Fibroblast of upper back skin (primary cell): ENCODE measurements at places on chromosomes 2 and 18.

GRCh38 chr2:194232600-194232999, 1424.4 kb upstream of the SLC39A10 start:
- DNase-seq = no peak

DNA sequence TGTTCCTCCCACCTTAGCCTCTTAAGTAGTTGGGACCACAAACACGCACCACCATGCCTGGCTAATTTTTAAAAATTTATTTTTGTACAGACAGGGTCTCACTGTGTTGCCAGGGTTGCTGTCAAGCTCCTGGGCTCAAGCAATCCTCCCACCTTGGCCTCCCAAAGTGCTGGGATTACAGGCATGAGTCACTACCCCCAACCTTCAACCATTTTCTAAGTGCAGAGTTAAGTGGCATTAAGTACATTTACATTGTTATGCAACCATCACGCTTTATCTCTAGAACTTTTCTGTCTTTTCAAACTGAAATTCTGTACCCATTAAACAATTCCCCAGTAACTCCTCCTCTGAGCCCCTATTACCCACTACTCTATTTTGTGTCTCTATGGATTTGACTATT, 45.9 kb upstream of the AFF3 start:
- no peak for DNase-seq

DNA sequence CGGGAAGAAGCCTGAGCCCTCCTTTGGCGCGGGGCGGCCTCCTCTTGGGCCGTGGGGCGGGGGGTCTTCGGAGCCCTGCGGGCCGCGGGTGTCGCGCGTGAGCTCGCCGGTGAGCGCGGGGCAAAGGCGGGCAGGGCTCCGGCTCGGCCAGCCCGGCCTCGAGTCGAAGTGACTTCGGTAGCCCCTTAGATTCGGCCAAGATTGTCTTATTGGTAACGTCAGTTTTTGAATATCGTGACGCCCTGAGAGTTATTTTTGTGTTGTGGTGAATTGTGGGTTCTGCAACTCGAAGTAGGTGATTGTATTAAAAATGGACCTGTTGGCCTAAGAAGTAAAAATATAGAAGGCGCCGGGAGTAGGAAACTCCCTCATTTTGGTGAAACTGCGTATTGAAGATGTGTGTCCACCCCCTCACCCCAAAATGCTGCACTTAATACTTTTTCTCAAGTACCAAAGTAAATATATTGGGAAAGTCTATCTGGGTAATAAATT, 669 bp downstream of the MARCHF7 start:
- DNase-seq = no peak

GRCh38 chr2:118250463-118250862, 162.2 kb downstream of the INSIG2 start:
- peak; percentile 28 for DNase-seq

DNA sequence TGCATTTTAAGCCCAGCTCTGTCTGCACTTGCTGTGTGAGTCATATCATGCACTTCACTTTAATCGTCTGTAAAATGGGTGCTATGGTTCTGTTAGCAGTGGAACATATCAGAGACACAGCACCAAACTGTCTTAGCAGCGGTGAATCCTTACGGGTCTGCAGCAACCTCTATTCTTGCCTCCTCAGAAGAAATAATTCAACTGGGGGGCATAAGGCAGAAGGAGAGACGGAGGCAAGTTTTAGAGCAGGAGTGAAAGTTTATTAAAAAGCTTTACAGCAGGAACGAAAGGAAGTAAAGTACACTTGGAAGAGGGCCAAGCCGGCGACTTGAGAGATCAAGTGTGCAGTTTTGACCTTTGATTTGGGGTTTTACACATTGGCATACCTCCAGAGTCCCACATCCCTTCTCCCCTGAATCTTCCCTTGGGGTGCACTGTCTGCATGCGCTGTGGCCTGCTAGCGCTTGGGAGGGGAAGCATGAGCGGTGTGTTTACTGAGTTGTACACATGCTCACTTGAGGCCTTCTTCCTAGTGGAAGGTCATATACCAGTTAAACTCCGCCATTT, 109.8 kb downstream of the DDX1 start:
- no peak for DNase-seq

GRCh38 chr2:64873472-64873924, 115.7 kb upstream of the SLC1A4 start:
- peak; percentile 50 for DNase-seq

DNA sequence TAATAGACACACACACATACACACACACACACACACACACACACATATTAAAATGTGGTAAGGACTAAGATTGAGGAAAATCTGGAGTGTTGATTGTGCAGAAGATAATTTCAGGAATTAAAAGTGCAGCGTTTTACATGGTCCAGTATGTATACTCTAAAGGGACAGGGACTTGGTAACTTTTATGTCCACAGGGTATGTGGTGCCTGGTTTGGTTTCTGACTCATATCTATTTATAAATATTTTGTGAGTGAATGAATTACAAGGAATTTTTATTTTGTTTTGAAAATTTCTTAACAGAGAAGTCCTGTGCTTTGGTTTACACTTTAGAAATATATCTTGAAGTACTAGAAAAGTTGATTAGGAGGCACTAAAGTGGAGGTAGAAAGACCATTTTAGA, 287.7 kb upstream of the NXPH2 start:
- DNase-seq = no peak

- no peak for DNase-seq
These were observed 87.2 kb downstream of the EPAS1 start for GRCh38 chr2:46384457-46384815.

- no peak for DNase-seq
These were observed 20.1 kb downstream of the DOCK10 start for GRCh38 chr2:225022188-225022587.

GRCh38 chr2:233832869-233833311, 21.4 kb downstream of the HJURP start:
- peak; percentile 42 for DNase-seq

DNA sequence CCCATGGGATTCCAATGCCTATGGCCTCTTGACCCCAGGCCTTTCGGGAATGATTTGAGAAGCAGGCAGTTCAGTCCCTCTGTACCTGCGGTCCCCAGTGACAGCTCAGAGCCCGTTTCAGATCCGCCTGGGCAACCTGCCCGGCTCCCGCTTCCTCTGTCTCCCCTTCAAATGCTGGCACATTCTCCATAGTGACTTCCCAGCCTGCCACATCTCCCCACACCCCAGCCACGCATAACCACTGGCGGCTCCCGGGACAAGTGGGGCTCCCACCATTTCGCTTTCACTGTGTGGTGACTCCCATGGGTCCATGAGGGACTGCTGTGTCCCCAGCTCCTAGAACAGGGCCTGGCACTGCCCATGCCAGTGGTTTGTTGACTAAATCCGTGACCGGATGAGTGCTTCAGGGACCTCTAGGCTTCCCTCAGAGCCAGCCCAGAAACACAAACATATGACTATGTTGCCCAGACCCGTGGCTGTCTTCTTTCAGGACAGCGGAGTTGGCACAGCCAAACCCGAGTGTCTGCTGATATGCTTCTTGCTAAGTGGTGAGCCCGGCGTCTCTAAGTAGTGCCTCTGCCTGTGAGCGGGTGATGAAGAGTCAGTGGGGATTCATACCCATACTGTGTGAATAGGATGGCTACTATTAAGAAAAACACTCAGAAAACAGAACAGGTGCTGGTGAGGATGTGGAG, 91.2 kb downstream of the GLI2 start:
- DNase-seq = no peak

GRCh38 chr18:46482831-46483230, 174.2 kb downstream of the LOXHD1 start:
- no peak for DNase-seq

- no peak for DNase-seq
These were observed 232.8 kb downstream of the CELF4 start for GRCh38 chr18:37332628-37333420.

DNA sequence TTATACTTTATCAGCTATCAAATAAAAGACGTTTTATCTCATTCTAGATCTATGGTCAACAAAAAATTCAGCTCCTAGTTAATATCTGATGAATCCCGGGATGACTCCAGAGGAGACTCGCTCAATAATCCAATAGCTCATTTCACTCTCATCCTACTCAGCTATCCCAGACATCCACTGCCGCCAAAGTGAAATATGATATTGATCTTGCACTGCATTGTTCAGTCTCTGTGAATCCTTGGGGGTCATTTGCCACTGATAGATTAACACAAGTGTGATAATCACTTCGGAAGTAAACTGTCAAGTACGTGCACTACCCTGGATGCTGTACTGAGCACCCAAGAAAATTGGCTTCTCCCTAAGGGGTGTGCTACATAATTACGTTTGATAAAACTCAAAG, 249.1 kb downstream of the SUCLG1 start:
- no peak for DNase-seq

- DNase-seq = no peak
These were observed 408.9 kb downstream of the LRATD1 start for GRCh38 chr2:15041429-15041837.

DNA sequence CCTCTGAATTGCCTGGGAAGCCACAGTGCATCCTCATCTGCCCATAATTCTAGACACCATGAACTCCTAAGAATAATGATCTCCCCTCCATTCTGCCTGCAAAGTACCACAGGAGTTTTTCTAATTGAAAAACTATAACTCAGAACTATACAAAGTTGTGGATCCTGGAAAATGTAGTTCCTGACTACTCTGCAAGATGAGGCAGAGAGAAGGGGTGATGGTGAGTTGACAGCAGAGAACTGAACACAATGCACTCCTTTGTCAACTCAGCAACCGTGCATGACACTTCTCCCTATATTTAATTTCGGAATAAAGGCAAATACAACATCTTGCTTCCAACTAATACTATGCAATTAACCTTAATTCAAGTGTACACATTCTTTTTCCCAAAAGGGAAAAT, 471.1 kb upstream of the FAM98A start:
- no peak for DNase-seq

DNA sequence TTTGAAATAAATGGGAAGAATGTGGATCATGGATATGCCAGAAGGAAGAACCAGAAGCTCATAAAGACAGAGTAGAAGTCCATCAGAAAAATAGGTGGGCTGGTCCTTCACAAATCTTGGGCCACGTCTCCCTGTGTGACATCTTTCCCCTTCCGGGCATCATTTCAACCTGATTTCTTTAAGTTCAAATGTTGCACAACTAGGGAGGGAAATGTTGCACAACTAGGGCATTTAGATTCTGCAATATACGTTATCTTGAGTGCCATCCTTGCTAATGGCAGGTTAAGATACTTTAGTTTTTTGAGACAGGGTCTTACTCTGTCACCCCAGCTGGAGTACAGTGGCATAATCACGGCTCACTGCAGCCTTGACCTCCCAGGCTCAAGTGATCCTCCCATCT, 129.6 kb downstream of the CERS6 start:
- DNase-seq = no peak

- DNase-seq = peak; percentile 51
These were observed 13.6 kb upstream of the PELI1 start for GRCh38 chr2:64157792-64158191.

- DNase-seq = no peak
These were observed 49.3 kb downstream of the DNMT3A start for GRCh38 chr2:25292408-25292807.

GRCh38 chr2:73561422-73561821, 80.8 kb downstream of the NAT8 start:
- DNase-seq = no peak

DNA sequence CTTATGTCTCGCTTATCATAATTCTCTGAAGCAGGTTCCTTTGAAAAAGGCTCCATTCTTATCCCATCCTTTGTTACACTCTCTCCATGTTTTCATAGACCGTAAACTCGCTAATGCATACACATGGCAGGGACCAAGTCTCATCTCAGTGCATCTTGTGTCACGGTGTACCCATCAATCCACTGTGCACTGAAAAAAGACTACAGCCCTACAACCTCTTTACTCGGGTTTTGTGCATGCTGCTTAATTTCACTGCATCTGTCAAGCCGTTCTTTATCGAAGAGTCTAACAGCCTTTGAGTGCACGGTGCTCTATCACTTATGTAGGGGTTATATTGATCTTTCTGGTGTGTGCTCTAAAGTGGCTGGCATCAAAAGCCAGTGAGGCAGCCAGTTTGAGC, 302.9 kb upstream of the ERBB4 start:
- no peak for DNase-seq

- no peak for DNase-seq
These were observed 158.0 kb upstream of the SPHKAP start for GRCh38 chr2:228339525-228339924.

- DNase-seq = peak; percentile 17
These were observed 1425.6 kb upstream of the PIK3C3 start for GRCh38 chr18:40529478-40529877.

DNA sequence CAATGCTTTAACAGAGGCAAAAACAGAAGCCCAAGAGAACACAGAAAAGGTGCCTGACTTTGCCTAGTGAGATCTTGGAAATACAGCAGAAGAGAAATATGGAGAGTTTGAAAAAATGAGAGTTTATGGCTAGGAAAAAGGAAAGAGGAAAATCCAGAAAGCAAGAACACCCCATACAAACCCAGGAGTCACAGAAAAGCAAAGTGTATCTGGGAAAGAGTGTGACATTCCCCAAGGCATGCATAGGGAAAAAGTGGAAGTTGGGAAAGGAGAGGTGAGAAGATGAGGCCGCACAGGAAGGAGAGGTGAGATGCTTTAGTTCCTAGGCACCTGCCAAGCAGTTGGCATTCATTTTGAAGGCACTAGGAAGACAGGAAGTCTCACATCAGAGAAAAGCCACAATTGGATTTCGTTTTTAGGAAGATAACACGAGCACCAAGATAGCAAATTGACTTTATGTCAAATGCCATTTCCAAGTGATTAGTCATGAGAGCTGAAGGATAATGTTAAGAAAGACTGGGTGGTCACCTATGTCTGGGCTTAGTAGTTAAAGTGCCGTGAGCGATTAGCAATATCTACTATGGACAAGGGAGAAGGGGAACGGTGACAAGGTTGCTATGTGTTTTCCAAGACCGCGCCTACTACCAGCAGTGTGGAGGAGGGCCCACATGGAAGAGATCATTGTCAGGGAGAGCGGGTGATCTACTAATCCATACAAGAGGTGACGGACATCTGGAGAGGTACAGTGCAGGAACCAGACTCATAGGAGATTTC, 224.1 kb upstream of the PARD3B start:
- no peak for DNase-seq

- no peak for DNase-seq
These were observed 102.6 kb upstream of the APCDD1 start for GRCh38 chr18:10351858-10352257.

DNA sequence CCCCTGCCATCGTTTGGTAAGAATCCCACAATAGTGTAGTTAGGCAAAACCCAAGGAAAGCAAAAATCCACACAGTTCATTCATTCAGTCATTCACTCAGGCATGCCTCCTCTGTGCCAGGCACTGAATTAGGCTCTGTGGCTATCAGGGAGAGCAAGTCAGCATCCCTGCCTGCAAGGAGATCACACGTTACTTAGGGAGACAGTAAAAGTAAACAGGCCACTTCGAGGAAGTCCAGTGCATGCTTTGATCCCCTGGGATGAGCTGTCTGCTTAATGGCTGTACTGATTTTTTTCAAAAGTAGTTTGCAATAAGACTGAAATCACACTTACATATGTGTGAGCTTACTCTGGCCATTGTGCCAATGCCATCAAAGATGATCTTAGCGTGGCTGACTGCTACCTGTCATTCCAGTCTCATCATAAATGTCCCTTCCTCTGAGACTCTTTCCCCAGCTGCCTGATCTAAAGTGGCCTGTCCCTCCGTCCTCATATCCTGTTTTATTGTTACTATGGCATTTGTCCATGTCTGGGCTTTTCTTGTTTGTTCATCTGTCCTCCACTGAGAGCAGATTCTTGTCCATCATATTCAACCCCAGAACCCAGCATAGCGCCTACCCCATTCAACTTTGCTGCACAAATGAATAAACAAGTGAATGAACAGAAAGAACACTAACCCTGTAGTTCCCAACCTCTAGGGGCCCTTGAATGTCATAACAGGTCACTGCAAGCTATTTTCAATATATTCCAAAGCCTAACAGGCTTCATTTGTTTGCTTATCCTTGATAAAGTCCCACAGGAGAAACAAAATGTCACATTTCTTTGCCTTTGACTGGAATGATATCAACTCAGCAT, 84.1 kb downstream of the GALNT14 start:
- no peak for DNase-seq
